SJSA1 (cell line): ENCODE measurements at places on chromosomes 3 and 15. TPM values are rescaled to one million over a fixed set of nuclear protein-coding genes. Genes with fewer than 3 reads are reported as not detected.
A peak's percentile ranks its signal among the peaks of the same experiment; 100 is the strongest.

DNA sequence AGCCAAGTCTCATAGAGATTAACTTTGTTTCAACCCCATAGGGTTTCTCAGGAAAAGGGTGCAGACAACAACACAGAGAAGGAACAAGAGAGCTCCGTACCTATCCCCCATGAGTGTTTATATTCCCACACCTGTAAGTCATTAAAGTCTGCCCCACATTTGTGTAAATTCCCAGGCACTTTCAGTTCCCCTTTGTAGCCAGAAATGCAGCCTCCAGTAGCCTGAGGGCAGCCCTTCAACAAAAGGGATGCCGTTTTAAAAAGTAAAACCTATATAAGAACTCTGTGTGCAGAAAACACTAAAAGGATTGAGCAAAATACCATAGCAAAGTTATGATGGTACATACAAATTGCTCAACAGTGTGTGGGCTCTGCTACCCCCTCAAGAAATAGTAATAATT lies 59.7 kb upstream of the TMEM108 start:
- DNase-seq: no peak

DNA sequence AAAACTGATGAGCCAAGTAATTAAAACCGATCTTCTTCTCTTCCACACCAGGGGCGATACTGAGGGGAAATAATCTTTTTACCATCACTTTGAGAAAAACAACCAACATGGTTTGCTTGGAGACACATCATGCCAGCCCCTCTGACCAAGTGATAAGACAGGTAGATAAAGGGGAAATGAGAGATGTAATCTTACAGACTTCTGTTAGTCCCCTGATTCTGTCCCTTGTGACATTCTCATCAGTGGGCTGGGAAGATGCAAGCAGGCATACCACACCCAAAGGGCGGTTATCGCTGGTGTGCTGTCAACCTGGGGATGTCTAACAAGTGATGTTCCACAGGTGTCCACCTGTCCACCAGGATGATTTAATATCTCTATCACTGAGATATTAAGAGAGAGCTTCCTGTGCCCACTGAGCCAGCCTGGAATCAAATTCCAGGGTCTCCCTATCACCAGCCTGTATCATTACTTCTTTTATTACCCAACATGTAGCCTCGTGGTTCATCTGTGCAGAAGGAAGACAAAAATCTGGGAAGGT lies 315.0 kb downstream of the FOXP1 start:
- DNase-seq: no peak

DNA sequence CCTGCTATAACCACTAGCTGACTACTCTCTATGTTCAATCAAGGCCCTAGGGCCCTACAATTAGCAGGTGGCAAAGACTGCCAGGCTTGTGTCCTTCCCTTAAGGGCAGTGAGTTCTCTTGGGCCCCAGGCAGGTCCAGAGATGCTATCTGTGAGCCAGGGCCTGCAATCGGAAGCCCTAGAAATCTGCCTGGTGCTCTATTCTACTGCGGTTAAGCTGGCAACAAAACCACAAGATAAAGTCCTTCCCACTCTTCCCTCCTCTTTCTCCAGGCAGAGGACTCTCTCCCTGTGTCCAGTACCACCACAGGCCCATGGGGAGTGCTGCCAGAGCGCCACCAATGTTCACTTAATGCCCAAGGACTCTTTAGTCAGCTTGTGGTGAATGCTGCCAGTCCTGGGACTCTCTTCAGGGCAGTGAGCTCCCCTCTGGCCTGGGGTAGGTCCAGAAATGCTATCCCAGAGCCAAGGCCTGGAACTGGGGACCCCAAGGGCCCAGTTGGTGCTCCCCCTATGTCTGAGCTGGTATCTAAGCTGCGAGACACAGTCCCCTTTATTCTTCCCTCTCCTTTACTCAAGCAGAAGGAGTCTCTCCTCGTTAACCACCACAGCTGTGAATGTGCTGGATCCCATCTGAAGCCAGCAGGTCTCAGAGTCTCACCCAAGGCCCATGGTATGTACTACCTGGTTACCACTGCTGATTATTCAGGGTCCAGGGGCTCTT lies 34.7 kb downstream of the XXYLT1 start:
- DNase-seq: no peak

DNA sequence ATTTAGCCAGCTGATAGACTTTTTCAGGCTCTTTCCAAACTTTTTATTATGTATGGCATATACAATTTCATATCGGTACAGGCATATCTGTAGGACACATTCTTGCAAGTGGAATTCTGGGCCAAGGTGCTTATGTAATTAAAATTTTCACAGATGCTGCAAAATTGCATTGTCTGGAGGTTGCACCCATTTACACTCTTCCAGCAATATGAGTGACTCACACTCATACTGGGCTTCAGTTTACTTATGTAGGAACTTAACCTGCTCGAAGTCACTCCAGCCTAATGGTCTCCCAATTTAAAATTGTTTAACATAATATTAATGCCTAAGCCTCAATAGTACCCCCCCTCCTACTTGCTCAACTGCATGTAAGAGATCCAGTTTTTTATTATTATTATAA lies 11.2 kb upstream of the SEC62 start:
- no peak for DNase-seq

- peak; percentile 38 for DNase-seq
Observed at GRCh38 chr3:196793246-196793645, 53.6 kb downstream of the PAK2 start.

DNA sequence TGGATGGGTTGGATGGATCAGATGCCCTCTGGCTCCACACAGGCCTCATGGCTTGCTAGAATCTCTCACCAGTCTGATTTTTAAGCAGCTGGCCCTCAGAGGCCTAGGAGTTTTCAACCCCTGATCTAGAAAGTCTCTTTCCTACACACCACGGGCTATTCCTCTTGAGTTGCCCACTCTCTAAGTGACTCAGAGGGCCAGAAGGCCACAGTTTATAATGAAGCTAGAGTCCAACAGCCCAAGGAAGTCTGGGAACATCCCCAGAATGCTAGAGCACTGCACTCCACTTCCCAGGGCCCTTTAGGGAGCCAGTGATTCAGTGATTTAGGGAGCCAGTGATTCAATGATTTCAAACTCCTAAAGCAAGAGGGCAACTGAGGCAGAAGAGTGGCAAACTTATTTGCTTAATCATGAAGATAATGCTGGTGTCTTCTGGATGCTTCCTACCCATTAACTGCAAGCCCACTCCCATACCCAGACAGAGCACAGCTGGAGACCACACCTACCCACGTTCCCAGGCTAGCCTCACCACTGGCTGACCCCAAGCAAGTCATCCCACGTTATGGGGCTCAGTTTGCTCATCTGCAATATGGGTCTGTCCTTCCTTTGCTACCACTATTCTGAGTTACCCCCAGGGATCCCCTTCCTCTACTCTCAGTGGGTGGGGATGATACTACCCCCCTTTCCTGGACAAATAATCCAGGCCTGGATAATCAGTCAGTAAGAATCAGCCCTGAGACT lies 36.7 kb downstream of the ABTB1 start:
- DNase-seq: no peak

DNA sequence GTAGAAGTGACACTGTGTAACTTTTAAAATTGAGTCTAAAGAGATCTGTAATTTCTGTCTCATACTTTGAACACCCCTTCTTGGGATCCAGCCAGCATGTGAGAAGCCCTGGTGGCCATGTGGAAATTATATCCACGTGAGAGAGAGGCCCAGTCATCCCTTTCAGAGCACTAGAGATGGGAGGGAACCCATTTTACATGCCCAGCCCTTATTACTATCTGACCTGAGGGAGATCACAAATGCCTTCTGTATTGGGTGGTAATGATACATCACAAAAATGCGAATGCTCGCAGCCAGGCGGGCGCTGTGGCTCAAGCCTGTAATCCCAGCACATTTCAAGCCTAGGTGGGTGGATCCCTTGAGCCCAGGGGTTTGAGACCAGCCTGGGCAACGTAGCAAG lies 27.3 kb upstream of the TRAK1 start:
- no peak for DNase-seq

GRCh38 chr3:182485301-182485700 lies 308.0 kb upstream of the ATP11B start:
- no peak for DNase-seq

DNA sequence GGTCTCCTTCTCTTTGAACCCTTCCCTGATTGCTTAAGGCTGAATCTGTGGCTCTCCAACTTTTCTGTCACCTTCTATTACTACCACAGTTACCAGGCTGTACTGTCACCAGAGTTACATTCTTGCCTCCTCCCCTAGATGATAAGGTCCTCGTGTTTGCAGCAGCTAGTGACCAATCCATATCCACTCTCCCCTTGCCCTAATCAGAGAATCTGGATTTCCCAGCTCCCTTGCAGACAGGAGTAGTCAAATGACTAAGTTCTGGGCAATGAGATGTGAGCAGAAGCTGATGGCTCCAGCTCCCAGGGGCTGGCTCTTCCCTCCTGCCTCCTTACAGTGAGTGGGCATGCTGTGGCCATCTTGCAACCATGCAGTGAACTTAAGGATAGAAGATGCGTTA lies 95.4 kb upstream of the VGLL4 start:
- no peak for DNase-seq

DNA sequence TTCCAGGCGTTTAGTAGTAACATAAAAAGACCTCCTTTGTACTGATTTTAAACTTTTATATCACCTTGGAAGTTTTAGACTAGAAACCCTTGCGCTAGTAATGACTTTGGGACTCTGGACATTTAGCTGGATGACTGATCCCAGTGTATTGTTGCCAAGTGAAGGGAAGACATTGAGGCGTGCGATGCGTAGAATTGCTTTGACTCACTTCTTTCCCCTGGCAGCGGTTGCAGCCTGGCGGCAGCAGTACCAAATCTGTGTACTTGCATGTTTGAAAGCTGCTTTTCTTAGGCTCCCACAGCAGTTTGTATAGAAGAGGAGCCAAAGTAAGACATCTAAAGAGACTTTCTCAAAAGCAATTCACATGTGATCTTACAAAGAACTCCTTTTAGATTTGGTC lies 151.6 kb downstream of the BBX start:
- DNase-seq: no peak

GRCh38 chr15:73965094-73965757 lies 26.9 kb downstream of the STOML1 start:
- no peak for DNase-seq

- DNase-seq: no peak
Observed at GRCh38 chr15:32685576-32685975, 32.2 kb upstream of the GREM1 start.

DNA sequence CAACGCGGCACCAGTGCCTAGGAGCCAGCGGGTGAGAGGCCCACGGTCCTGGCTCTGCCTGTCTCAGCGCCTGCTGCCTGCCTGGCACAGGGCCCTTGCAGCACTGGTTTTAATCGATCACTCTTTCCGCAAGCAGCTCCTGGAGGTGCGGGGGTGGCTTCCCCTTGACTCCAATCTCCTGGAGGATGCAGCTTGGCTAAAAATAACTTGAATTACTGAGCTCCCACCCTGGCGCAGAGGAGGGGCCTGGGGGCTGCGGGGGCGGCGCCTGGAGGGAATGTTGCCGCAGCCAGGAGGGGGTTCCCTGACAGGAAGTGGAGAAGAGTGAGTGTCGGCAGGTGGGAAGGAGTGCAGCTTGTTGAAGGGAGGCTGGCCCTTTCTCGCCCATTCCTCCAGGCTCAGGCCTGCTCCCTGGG lies 9.9 kb upstream of the RPL29 start:
- no peak for DNase-seq

DNA sequence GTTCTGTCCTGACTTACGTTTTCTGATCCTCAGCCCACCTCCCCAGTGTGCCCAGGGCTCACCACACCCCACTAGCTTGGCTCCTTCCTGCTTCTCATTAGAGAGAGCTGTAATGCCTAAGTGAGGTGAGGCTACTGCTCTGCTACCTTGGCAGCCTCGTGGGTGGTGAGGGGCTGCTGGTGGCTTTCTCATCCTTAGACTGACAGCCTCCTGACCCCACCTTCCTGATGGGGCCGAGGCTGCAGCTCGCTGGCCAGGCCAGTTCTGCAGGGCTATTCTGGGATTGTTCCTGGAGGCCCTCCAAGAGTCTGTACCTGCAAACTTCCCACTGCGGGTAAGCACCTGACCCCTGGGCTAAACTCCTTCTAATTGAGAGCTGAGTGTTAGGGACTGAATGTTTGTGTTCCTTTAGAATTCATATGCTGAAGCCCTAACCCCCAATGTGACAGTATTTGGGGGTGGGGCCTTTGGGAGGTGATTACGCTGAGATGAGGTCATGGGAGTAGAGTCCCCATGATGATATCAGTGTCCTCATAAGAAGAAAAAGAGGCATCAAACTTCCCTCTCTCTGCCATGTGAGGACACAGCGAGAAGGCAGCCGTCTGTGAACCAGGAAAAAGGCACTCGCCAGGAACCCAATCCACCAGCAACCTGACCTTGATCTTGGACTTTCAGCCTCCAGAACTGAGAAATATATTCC lies 38.1 kb upstream of the IQSEC1 start:
- DNase-seq: no peak

GRCh38 chr3:8629151-8630021 lies 15.2 kb downstream of the SSUH2 start:
- peak; percentile 80 for DNase-seq

GRCh38 chr3:74089814-74090213 lies 465.1 kb upstream of the PDZRN3 start:
- DNase-seq: no peak

DNA sequence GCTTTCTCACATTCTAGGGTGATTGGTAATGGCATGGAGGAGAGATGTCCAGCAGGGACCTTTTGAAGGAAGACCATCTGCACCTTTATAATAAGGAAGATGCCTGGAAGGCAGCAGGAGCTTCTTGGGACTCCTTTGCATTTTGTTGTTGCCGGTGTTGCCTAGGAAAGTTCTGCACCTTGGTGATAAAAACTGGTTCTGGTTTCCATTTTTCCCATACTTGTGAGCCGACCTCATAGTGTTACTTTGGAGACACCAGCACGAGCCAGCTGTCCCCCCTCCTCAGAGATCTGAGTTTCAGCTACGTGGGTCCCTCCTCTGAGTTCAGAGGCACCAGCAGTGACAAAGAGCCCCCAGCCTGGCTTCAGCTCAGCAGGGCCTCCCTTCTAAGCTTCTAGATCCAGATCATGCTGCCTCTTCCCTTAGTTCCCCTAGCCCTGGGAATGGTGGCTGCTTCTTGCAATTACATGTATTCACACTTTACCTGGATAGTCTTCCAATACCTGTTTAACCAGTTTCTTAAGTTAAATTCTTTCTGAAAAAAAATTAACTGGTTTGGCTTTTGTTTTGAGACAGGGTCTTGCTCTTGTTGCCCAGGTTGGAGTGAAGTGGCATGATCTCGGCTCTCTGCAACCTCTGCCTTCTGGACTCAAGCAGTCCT lies 18.0 kb upstream of the FSTL1 start:
- no peak for DNase-seq

FAM107A gene
- total RNA-seq: not detected in 2 replicates

CDHR4 gene
- not detected in 2 replicates for total RNA-seq

FBXO40 gene
- not detected in 2 replicates for total RNA-seq

TMEM207 gene
- total RNA-seq: not detected in 2 replicates

ACTR8 gene
- 11.7 and 21.4 TPM in 2 replicates for total RNA-seq

GALNT15 gene
- total RNA-seq: 1.3 and 2.1 TPM in 2 replicates

CHST13 gene
- not detected in 2 replicates for total RNA-seq

MYZAP gene
- total RNA-seq: 0.72 TPM in 1 of 2 replicates, not detected in the other

MYO5C gene
- total RNA-seq: 0.16 and 0.47 TPM in 2 replicates

ANAPC13 gene
- 81.9 and 109 TPM in 2 replicates for total RNA-seq
